ENCODE measurements at places on chromosomes 11 and 22.

DNA sequence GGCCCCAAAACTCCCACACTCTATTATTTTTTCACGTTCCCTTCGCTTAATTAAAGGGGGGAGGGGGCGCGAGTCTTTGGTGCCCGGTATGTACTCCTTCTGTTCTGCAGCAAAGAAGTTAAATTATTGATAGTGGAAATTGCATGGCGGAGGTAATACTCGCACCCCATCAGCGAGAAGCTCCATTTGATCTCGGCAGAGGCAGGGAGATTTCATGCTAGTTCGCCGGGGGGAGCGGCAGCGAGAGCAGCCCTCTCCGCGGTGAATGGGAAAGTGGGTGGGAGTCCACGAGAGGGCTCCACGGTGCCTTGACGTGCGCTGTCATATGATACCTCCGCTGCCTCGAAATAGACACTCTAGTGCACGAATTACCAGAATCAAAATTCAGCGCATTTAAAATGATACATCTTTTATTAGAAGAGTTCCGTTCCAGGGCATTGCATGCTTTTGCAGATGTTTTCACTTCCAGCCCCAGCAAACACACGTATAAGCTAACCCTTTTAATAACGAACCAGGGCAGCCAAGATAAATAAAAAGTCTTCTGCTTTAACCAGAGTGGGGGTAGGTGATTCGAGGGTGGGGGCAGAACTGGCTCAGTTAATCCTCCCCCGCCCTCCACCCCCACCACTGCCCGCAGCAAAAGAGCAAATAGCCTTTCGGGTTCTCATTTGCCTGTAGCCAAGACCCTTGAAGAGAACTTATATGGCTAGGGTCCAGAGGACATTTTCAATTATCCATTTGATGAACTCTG is 1.3 kb upstream of the BDNF start:
- no peak for DNase-seq

DNA sequence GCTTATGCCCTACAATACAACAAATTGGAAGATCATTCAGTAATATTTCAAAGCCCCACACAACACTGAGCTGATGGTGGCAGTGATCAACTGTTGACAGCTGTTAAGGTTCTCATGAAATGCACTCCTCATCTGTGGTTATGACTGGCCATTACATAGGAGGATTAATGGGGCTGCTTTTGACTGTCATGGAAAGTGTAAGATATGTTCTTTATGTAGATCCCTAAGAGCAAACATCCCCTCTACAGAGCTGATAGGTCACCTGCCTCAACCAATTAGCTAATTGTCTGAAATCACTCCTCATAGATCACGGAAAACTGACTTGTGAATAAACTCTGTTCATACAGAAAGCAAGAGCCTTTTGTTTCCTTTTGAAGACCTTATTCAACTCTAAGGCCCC is 78.1 kb downstream of the GAB2 start:
- no peak for DNase-seq

GRCh38 chr22:44698531-44699421 is 3.2 kb upstream of the PRR5 start:
- DNase-seq = no peak

- DNase-seq = no peak
Observed at GRCh38 chr11:19656140-19656541, 56.5 kb upstream of the NAV2 start.

DNA sequence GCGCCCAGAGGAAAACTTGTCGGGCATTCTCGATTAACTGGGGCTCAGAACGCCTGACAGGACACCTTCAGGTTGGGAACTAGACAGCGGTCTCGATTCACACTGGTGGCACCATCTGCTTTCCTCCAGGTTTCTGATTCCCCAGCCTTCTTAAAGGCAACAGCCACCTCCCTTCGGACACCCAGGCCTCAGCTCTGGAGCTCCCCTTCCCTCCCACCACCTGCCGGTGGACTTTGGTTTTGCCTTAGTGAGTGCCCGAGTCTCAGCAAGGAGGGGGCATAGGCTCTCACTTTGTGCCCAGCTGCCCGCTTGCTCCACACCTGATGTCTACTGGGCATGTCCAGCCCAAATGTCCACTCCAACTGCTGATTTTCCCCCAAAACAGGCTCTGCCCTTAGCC is 110.4 kb upstream of the PARVA start:
- DNase-seq = no peak

GRCh38 chr11:114128399-114128798 is 68.9 kb downstream of the ZBTB16 start:
- DNase-seq = no peak

DNA sequence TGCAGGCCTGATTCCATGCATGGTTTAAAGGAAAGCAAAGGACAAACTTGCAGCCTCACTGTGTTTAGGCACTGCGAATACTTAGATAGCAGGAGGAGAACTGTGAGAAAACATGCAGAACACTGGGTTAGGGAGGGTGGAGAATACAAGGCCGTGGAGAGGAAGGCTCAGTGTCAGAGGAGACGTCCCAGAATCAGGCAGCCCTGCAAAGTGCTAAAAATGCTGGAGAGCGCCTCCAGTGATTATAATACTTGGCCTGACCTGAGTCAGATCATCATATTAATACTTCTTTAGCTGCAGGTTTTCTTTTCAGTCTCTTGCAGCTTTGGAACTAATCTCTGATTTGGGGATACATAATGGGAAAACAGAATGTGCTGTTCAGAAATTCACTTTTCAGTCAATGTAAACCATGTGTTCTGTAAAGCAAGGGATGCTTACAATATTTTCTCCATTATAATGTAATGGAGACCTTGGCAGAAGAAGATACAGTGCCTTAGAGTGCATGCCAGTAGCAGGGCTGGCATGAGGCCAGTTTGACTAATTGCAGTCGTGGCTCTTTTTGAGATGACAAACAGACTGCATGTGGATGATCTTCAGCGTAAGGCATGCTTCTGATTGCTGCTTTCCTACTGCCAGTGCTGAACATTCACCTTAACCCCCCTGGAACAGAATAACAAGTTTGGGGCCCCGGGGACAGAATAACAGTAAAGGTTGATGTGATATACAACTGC is 16.8 kb downstream of the EXT2 start:
- no peak for DNase-seq

- no peak for DNase-seq
Observed at GRCh38 chr22:29225422-29226090, 19.9 kb downstream of the EMID1 start.

- DNase-seq = no peak
Observed at GRCh38 chr11:78213526-78214330, 25.0 kb downstream of the USP35 start.

DNA sequence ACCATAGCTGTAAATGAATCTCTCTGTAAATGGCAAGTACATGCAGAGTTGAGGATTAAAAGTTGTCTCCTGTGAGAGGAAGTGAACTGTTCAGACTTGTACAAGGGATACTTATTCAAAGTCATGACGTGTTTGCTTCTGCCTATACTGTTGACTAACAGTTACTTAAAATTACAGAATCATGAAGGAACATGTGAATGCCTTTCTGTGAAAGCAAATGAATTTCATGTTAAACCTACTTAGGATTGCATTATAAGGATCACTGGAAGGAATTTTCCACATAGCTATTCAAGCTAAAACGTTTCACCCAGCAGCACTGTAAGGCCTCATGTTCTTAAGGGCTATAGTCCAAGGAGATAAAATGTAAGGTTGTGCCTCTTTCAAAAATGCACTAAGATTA is 93.4 kb upstream of the BIRC3 start:
- DNase-seq = no peak

DNA sequence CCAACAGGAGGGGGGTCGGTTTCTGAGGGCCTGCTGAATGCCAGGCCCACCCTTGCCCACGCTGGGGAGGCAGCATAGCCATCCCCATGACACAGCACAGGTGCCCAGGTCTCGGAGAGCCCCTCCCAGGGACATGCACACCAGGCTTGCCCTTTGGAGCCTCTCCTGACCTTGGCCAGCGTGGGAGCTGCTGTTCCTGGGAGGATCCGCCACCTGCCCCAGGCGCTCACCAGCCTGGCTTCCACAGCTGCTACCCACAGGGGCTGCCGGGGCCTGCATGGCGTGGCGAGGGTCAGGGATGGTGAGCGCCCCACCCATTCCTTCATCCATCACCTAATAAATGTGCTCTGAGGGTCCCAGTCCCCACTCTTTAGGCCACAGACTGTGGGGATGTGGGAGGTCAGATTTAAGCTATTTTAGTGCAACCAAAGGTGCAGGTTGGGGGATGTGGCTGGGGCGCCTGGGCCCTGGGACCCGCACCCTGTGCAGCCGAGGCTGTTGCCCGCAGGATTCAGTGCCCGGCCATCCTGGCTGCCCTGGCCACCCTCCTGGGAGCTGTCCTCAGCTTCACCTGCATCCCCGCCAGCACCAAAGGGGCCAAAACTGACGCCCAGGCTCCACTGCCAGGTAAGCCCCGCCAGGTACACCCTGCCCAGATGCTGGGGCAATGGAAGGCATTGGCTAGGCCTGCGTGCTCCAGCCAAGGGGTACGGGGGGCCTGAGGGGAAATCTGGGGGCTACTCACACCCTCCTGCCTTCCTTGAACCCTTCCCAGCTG is 12.9 kb downstream of the PHLDA2 start:
- no peak for DNase-seq

GRCh38 chr11:12163181-12163941 is 53.0 kb downstream of the MICAL2 start:
- no peak for DNase-seq

GRCh38 chr11:11982461-11982860 is 26.0 kb downstream of the DKK3 start:
- no peak for DNase-seq

GRCh38 chr11:127268932-127269331 is 268.4 kb upstream of the KIRREL3 start:
- DNase-seq = no peak

- peak; percentile 60 for DNase-seq
Observed at GRCh38 chr11:76721755-76722677, 51.5 kb upstream of the LRRC32 start.

DNA sequence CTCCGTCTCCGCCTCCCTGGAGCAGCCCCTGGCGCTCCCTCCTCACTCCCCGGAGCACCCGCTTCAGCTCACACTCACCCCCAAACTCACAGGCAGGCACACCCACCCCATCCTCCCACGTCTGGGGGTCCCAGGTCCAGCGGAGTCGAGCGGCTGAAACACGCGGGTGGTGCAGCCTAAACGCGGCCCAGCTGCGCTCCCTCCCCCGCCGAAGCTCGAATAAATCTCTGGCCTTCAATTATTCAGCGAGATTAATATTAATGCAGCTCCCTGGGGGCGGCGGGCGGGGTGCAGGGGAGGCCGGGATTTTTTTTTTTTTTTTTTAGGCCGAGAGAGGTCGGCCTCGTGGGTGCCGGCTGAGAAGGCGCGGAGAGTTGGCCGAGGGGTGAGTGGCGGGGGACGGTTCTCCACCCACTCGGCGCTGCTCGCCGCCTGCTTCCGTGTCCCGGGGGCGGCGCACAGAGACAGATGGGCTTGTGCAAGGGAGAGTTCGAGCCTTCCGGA is 524 bp upstream of the SLC1A2 start:
- no peak for DNase-seq

DNA sequence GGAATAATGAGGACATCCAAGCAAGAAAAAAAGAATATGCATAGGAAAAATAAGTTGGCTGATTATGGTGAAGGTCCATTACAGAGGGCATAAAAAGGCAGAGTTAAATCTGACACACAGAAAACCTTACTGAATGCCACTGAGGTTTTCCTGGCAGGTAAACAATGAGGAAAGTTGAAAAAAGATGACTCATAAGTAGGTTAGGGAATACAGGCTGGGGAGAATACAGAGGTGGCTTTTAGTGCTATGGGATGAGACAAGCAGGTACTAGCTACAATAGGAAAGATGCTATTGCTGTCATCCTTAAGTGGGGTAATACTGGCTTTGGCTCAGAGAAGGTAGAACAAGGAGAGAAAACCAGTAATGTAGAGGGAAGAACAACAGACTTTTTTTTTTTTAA is 44.7 kb downstream of the CSTF3 start:
- no peak for DNase-seq

GRCh38 chr22:37334461-37334858 is 52.2 kb downstream of the CYTH4 start:
- no peak for DNase-seq

GRCh38 chr11:134143801-134144200 is 74.9 kb downstream of the JAM3 start:
- DNase-seq = no peak

DNA sequence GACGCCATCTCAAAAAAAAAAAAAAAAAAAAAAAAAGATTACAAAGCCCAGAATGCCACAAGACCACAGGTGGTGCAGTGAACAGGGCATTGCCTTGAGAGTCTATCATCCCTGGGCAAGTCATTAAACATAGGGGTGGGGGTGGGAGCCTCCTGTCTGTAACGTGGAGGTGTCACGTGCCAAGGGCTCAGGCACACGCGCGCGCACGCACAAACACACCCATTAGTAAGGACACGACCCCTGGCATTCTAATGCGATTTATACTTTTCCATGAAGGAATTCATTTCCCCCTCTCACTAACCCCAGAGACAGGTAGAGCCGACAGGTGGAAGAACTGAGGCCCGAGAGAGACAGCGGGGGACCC is 5.8 kb upstream of the GCAT start:
- no peak for DNase-seq

DNA sequence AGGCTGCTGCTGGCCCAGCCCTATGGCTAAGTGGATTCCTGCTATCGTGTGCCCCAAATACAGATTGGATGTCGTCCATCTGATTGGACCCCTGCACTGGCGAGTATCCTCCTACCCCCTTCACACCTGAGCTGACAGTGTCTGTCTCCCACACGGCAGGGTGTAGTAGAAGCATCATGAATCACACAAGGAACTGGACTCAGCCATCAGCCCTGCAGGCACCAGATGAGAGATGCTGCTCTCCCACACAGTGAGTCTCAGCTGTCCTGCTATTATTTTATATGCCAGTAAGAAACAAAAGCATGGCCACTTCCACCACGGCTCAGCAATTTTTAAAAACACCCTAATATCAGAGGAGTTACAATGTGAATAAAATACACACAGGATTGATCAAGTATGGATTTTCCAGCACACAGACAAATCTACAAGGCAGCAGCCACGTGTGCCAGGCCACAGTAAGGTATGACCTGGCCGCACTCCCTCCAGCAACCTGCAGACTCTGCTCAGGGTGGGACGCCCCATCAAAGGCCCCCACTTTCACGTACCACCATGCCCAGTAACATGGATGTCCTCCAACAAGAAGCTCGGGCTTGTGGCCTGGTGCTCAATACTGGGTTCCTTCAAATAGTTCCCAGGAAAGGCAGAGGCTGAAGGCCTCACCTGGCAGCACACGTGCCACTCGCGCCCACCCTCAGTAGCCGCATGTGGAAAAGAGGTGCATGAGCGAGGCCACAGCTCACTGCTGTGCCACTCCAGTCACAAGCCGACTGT is 16.4 kb upstream of the SLC25A1 start:
- DNase-seq = no peak
